ENCODE measurements at places on chromosomes 3 and 15.

- DNase-seq: no peak
These were observed 53.5 kb downstream of the ANAPC13 start for GRCh38 chr3:134432236-134432635.

- DNase-seq: no peak
These were observed 15.3 kb upstream of the LIMD1 start for GRCh38 chr3:45579251-45579650.

DNA sequence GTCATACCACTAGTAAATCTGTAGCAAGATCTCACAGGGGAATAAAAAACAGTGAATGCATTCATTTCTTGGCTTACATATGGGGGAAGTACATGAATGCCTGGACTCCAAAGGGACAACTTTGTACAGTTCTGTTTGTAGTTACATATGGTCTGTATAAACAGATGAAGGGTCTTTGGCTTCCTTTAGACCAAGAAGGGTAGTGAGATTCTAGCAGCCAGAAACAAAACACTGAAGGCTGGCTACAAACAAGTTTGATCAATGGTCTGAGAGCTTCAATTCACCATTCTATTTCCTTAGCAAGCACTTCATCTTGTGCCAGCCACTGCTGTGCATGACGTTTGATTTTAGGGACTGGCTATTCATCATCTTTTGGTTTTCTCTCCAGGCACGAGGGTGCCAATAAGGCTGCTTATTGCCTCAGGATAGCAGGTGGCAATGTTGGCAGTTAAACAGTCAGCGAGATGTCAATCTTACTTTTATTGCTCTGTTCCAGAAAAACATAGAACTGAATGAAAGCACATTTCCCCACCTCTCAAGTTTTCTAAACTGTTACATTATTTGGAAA lies 313.7 kb upstream of the COL8A1 start:
- no peak for DNase-seq

GRCh38 chr3:157220883-157221282 lies 60.9 kb upstream of the CCNL1 start:
- DNase-seq: no peak

- DNase-seq: no peak
These were observed 1.7 kb upstream of the FAH start for GRCh38 chr15:80151148-80151547.

- peak; percentile 27 for DNase-seq
These were observed 637 bp downstream of the CIP2A start for GRCh38 chr3:108588601-108589000.

DNA sequence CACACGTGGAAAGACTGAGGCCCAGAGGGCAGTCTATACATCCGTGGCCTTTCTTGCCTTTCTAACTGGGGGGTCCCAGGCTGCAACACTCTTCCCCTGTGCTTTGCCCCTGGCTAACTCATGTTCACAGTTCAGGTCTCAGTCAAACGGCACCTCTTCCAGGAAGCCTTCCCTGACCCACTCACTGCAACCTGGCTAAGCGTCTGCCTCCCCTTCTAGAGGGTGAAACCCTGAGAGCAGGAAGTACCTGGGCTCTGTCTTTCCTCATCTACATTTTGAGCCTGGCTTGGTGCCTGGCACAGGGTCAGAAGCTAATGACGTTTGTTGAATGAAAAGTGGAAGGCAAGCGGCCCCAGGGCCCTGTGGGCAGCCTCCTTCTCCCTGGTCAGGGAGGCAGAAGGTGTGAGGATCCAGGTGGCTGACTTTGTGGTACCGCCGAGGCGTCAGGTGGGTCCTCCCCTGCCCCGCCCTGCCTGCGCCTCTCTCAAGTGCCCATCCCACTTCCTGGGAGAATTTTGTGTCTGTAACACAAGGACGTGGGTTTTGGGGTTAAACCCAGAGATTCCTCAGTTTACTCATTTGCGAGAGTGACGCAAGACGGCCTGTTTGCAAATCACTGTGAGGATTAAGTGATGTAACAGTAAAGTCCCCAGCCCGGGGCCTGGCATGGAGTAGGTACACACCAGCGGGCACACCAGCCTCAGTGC lies 32.1 kb downstream of the DNASE1L3 start:
- DNase-seq: no peak

DNA sequence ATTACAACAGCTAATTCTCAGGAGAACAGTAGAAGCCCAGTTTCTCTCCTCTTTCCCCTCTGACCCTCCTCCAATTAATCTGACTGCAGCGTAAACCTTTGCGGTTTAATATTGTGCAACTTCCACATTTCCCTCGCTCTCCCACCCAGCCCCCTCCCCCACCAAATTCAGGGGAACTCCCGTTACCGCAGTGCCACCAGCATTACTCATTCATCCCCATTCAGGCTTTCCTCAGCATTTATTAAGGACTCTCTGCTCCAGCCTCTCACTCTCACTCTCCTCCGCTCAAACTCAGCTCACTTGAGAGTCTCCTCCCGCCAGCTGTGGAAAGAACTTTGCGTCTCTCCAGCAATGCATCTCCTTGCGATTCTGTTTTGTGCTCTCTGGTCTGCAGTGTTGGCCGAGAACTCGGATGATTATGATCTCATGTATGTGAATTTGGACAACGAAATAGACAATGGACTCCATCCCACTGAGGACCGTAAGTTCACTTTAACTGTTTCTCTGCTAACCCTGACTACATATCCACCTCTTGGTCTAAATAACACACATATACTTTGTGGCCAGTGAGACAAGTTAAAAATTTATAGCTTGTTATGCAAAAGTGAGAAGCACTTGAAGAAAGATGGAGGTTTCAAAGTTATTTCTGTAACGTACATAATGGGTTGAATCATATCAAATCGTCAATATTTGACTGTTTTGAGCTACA lies at the start of gene PTX3:
TSS of gene PTX3 (plus strand) at position 268 of the 709 bp plus-strand sequence. CDS start at position 352, 84 bp downstream.
- peak; percentile 97 for DNase-seq

GRCh38 chr15:44570361-44570760 lies 33.4 kb downstream of the EIF3J start:
- no peak for DNase-seq

Measured in fibroblast of the aortic adventitia (primary cell).